Stimulated activated CD4-positive, alpha-beta T cell treated with anti-CD3 and anti-CD28 coated beads, Interleukin-2, amount 100 ng/mL, for 24 hours (primary cell): ENCODE measurements at places on chromosomes 16 and 17.

DNA sequence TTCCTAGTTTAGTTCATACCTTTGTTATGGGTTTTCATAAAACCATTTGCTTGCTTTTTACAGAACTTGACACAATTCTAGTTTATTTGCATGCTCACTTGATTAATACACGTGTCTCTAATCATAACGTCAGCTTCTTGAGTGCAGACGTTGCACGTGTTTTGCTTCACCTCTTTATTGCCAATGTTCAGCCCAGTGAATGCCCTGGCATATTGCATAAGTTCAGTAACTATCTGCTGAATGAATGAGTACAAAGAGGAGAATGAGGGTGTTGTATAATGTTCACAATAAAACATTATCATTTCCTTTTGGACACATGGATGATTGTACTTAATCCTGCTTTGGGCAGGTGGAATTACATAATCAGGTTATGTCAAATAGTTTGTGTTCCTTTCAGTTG lies 519.8 kb downstream of the HS3ST4 start:
- DNase-seq: no peak

GRCh38 chr17:56739376-56739775 lies 94.3 kb downstream of the C17orf67 start:
- no peak for DNase-seq

DNA sequence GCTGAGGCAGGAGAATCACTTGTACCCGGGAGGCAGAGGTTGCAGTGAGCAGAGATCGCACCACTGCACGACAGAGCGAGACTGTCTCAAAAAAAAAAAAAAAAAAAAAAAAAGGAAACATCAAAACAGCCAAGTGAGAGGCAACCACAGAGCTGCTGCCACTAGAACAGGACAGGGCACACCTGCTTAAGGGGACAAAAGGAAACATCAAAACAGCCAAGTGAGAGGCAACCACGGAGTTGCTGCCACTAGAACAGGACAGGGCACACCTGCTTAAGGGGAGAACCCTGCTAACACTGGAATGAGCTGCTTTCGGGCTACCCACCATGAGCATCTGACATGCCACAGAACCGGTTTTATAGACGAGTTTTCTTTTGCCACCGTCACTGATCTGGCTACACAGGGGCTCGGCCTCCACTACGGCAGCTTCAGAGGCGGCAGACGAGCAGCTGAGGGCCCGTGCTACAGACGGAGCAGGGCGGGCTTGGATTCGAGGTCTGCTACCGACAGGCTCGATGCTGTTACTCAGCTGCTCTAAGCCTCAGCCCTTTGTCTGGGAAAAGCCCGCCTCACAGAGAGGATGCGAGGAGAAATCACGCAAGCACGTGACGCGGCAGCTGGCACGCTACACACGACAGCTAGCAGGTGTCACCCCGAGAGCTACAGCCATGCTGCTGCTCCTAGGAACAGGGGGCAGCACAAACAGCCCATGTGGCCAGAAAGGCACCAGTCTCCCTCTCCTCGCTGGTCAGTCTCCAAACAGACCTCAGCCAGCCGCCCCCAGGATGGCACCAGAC lies 2.0 kb downstream of the P4HB start:
- DNase-seq: no peak

DNA sequence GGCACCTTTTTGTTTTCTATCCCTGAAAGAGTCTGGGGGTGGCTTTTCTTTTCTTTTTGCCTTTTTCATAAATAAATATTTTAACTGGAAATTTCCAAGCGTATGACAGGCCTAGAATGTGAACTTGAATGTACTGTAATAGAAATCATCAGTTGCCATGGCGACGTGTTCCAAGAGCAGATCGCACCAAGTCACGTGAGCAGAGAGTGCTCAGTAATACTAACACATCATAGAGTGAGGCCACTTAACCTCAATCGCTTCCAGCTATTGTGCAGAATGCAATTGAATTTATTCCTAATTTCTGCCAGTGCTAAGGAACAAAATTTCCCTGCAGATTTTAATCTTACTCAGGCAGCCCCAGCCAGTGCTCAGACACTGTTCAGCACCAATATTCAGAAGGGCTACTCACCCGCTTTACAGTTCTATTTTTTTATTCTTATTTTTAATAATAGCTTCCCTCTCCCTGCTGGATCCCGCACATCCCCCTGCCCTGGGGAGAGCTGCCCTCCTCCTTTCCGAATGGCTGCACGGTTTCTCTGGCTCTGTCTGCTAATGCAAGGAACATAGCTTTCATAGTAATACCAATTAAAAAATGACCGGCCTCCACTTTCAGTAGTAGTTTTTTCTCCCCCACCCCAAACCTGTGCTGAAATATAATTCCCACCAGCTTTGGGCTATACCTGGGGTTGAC lies 26.2 kb upstream of the PMFBP1 start:
- no peak for DNase-seq

- no peak for DNase-seq
These were observed 1.8 kb downstream of the ALKBH5 start for GRCh38 chr17:18185391-18185790.

- no peak for DNase-seq
These were observed 13.7 kb downstream of the ZBTB4 start for GRCh38 chr17:7465597-7466275.

- no peak for DNase-seq
These were observed 38.1 kb downstream of the CMC2 start for GRCh38 chr16:80968386-80969113.

DNA sequence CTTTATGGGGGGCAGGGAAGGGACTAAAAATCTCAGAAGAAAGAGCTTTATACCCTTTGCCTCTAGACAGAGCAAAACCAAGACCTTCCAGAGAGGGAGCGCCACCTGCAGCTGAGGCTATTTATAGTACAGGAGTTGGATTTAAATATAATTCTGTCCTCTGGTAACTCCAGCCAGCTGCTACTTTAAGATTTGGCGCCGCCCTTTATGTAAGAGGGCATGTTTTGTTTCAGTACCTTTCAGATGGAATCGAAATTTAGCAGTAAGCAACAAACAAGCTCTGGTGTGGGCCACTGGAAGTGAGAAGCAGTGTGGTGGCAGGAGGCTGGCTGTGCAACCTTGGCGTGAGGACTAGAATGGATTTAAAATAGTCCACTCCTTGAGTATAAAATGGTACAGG lies 5.2 kb upstream of the GUCY2D start:
- DNase-seq: no peak

DNA sequence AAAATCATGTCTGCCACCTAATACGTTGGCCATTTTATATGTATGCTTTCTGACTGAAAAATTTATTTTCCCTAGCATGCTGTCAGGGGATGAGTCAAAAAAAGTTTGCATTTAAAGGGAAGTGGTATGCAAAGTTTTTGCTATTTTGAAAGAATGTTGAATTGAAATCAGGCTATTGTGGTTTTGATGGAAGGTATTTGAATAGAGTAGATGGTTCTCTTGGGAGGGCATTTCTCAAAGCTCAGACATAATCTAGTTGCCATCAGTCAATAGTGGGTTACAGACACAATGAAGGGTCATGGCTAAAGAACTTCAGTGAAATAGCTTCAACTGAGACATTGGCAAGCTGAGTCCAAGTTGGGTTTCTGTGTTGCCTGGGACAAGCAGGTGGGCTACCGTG lies 102.4 kb downstream of the MAP2K6 start:
- DNase-seq: no peak

GRCh38 chr17:50710025-50710424 lies 2.3 kb upstream of the ANKRD40 start:
- no peak for DNase-seq

- DNase-seq: no peak
These were observed 592.5 kb upstream of the CA10 start for GRCh38 chr17:52751051-52751450.

DNA sequence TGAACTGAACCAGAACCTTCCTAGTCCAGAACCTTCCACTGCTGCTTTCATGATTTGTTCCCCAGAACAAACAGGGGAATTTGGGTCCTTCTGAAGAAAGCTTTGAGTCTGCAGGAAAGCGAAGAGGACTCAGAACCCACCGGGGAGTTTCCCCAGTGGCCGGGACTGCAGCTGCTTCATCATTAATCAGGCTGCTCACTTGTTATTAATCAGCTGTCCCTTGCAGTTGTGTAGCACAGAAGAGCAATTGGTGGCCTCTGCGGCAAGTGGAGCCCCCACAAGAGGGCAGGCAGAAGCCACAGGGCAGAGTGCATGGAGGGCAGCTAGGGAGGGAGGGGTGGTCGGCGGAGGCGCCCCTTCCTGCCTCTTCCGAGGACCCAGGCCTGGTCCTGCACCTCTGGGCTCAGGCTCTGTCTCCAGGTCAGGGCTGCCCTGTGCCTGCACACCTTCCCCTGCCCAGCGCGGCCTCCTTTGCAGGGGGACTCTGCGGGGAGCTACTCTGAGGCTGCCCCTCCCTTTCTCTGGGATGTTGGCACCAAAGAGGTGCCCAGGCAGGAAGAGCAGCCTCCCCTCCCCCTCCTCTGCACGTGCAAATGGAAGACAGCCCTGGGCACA lies 6.9 kb downstream of the CCL17 start:
- no peak for DNase-seq

- no peak for DNase-seq
These were observed 4.1 kb downstream of the KRT10 start for GRCh38 chr17:40818343-40818732.

- no peak for DNase-seq
These were observed 5.2 kb upstream of the CDH8 start for GRCh38 chr16:62041401-62041800.

GRCh38 chr16:24580665-24581064 lies 41.3 kb downstream of the RBBP6 start:
- DNase-seq: no peak

- no peak for DNase-seq
These were observed 56.0 kb downstream of the CEP112 start for GRCh38 chr17:66135896-66136295.

DNA sequence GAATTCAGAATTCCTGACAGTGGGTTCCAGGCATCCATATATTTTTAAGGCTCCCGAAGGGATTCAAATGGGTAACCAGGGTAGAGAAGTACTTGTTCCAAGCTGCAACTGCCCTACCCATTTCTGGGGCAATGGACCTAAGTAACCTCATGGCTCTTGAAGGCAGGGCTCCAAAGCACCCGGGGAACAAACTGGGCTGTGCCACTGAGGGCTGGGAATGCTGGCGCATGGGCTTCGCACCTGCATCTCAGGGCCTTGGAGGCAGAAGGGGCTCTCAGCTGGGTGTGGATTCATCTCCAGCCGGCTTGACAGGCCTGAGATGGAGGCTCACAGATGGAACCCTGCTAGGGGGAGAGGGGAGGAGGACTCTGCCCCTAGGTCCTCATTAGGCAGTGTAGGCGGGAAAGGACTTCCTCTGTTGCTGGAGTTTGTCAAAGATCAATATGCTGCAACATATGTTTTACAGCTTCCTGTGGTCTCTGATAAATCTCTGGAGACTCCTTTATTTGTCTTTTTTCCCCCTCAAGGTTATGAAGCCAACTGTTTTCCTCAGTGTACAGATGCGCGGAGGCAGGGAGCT lies 232.3 kb upstream of the NLRP1 start:
- no peak for DNase-seq

GRCh38 chr16:69833357-69834282 lies 71.5 kb downstream of the WWP2 start:
- no peak for DNase-seq

DNA sequence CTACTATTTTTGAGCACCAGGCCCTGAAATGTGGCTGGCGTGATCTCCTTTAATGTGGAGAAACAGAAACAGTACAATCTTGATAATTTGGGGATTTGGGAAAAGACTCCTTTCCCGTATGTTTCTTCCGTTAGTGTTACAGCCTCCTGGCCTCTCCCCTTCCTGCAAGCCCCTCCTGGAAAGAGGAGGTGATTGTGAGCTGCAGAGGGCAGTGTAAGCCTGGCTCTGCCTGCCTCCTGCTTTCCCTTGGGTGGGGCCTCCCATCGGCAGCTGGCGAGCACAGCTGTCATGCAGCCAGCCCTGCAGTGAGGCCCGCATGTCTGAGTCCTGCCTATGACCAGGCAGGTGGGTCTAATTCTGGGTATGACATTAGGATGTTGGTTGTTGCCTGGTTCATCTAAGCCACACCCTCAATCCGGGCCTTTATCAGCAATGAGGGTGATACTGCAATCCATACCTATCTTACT lies 48.7 kb upstream of the WSB1 start:
- DNase-seq: peak; percentile 49

DNA sequence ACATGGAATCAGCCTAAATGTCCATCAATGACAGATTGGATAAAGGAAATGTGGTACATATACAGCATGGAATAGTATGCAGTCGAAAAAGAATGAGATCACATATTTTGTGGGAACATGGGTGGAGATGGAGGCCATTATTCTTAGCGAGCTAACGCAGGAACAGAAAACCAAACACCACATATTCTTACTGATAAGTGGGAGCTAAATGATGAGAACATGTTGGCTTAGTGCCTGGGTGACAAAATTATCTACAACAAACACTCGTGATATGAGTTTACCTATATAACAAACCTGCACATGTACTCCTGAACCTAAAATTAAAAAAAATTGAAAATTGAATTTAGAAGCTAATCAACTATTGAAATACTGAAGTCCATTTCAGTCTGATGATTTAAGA lies 6.1 kb downstream of the ANKS4B start:
- DNase-seq: no peak

DNA sequence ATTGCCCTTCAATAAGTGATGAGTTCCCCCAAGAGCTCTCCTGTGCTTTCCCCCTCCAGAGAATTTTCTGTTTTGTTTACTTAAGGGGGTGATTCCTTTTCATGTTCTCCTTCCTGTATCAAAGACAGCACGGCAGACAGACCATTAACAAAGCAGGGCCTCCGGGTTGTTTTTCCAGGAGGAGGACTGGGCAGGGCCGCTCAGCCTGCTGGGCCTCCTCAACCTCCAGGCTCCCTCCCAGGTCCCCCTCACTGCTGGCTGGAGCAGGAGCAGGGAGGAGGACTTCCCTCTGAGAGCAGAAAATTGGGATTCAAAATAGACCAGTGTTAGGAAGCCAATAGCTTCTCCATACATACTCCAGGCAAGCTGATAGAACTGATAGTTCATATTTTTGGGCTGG lies 20.4 kb downstream of the SDK2 start:
- no peak for DNase-seq

GRCh38 chr16:72848028-72848400 lies 199.9 kb downstream of the ZFHX3 start:
- DNase-seq: no peak

GRCh38 chr17:77407321-77408277 lies 266.8 kb downstream of the SEC14L1 start:
- no peak for DNase-seq

DNA sequence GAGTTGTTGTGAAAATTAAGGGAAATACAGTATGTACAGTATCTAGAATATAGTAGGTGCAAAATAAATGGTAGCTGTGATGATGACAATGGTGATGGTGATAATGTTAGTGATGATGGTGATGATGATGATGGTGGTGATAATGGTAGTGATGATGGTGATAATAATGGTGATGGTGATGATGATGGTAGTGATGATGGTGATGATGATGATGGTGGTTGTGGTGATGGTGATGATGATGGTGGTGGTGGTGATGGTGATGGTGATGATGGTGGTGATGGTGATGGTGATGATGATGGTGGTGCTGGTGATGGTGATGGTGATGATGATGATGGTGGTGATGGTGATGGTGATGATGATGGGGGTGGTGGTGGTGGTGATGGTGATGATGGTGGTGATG lies 91.3 kb upstream of the FOXF1 start:
- DNase-seq: no peak

DNA sequence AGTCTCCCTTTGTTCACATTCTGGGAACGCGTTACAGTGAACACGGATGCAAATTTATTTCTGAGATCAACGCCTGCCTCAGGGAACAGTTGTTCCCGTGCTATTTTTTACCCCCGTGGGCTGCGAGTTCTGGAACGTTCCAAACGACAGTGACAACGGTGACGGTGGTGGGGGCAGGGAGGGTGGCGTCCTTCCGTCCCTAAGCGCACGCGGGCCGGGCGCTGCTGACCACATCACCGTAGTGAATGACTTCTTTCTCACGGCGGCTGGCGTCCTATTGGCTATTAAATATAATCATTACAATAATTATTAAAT lies 45.1 kb upstream of the SSTR5 start:
- DNase-seq: no peak
